T-helper 22 cell (primary cell): ENCODE measurements at places on chromosomes 13 and 19.

DNA sequence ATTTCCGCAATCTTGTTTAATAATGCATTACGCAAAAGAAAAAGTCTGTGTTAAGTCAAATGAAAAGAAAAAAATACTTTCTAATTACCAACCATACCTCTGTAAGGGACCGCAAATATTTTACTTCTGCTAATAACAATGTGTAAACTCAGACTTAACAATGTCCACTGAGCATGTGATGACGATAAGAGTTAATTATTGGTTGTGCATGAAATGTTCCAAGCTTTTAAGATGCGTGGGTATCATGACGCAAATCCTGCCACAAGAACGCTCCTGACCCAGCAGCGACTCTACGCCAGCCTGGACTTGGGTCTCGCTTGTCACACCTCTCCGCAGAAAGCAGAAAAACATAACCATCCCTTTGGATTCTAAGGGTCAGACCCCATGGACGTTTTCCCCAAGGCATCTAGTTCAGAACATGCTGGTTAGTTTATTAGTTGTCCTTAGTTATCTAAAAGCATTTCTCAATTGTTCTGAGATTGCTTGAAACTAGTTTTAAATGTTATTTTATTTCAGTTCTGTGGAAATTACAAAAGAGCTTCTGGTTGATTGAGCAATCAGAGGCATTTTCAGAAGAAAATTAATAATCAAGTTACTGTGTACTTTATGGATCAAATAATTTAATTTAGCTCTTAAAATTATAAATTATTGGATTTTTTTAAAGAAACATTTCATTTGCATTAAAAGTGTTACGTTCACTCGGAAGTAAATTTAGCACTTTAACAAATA lies 779.9 kb upstream of the ARGLU1 start:
- DNase-seq = no peak

DNA sequence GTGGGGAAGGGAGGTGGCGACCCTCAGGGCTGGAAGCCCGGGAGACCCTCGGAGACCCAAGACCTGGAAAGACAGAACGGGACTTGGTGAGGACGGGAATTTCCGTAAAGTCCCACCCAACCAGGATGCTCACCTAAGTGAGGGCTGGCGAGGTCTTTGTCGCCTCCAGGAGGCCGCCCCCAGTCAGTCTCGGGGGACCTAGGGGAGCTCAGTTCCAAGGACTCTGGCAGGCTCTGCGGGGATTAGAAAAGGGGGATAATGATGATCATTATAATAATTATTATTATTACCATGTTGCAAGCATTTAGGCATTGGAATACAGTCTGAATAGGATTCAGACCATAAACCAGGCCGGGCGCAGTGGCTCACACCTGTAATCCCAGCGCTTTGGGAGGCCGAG lies 9.1 kb upstream of the HSD17B14 start:
- no peak for DNase-seq

DNA sequence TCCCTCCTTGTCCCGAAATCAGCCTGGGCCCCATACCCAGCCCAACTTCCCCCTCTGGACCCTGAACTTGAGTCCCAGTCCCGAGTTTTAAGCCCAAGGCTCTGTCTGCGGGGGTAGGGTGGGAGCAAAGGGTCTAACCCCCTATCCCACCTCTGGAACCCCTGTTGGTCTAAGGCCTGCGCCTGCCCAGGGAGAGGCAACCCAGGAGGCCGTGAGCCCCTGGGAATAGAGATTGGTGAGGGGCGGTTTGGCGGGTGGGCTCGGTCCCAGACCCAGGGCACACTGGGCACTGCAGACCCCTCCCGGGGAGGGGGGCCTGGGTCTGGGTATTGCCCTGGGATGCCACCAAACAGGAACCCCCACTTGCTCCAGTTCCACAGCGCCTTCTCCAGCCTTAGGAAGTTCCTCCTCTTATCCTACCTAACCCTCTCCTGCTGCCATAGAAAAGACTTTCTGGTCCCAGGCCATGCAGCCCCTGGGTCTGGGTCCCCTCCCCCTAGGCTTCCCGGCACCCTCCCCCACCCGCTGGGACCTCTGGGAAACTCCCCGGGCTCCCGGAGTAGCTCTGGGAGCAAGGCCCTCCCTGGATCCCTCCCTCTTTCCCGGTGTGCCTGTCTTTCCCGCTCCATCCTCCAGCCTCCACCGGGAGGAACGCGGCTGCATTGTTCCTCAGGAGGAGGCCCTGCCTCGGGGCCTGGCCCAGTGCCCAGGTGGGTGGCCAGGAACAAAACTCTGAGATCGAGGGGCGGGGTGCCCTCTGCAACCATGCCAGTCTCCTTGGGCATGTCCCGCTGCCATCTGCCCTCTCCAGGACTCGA lies 33.6 kb upstream of the NANOS3 start:
- DNase-seq = no peak

DNA sequence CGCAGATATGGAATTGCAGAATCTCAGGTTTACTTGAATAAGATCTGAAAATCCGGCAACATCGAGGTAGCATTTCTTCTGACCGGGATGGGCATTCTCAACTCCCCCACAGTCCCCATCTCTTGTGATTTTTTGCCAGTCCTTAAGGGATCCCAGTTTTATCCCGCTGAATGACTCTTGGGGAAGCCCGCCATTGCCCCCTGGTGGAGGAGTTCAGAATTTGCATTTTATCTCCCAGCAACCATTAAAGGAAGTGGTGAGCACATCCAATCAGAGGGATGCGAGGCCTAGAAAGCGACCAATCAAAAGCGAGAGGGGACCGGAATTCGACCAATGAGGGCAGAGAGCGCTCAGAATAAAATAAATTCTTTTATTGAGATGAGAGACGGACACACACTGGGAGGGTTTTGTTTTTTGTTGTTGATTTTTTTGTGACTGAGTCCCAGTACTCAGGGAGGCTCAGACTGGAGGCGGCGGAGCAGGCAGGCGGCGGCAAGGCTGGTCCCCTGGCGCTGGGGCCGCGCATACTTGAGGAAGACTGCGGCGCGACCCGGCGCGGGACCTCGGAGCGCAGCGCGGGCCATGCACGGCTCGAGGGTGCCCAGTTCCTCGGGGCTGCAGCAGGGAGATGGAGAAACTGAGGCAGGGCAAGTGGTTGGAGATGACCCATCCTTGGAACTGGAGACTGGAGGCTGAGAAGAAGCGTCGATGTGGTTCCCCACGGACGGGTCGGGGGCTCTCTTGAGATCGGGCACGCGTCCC lies 3.9 kb upstream of the TTC9B start:
- peak; percentile 61 for DNase-seq

- no peak for DNase-seq
Measured at GRCh38 chr19:3433313-3433712, 47.0 kb downstream of the SMIM24 start.

GRCh38 chr13:84455143-84455905 lies 573.0 kb upstream of the SLITRK1 start:
- DNase-seq = no peak

DNA sequence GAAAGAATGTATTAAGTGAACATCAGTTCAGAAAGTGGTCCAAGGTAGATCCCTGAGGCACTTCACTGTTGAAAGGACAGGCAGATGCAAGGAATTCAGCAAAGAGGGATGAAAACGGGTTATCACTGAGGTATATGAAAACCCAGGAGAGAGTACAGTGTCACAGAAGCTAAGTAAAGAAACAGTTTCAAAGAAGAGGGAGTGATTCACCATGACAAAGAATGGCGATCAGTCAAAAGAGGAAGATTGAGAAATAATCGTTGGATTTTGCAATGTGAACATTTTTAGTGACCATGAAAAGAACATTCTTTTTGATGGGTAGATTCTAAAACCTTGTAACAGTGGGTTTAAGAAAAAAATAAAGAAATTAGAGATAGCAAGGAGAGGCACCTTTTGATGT lies 99.3 kb downstream of the EPSTI1 start:
- DNase-seq = no peak

DNA sequence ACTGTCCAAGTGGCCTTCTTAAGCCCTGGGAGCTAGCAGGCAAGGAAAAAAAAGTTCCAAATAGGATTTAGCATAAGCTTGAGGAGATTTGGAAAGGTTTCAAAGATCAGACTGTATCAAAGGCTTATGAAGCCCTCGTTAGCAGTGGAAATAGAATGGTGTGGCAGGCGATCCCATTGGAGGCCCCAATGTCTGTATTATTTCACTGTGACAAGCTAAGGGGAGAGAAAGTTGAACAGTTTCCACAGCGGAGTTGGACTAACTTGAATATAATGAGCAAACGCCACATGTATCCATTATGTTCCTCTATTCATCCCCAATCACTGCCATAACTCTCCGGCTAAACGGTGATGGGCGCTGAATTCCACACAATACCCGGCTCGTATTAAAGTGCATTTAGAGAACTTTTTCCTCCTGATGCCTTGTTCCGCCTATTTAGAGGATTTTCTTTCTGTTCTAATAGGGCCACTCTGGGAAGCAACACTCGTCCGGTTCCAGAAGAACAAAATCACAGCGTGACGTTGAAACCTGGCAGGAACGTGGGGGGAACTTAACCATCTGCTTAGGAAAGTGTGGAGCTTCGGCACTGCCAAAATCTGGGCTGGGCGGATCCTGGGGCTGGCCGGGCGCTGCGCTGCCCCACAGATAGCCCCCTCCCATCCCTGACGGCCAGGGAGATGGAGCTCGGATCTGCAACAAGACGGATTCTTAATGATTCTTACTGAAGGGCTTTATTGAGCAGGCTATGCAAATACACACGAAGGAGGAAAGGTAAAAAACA lies 1.0 kb upstream of the PCDH8 start:
- DNase-seq = no peak

DNA sequence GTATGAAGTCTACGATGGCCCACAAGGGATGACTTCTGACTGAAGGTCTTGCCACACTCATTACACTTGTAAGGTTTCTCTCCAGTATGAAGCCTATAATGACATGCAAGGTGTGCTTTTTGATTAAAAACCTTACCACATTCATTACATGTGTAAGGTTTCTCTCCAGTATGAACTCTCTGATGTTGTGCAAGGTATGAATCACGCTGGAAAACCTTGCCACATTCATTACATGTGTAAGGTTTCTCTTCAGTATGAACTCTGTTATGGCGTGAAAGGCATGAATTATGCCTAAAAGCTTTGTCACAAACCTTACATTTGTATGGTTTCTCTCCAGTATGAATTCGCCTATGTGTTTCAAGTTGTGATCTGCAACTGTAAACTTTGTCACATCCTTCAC lies 15.0 kb upstream of the ZNF83 start:
- DNase-seq = no peak

DNA sequence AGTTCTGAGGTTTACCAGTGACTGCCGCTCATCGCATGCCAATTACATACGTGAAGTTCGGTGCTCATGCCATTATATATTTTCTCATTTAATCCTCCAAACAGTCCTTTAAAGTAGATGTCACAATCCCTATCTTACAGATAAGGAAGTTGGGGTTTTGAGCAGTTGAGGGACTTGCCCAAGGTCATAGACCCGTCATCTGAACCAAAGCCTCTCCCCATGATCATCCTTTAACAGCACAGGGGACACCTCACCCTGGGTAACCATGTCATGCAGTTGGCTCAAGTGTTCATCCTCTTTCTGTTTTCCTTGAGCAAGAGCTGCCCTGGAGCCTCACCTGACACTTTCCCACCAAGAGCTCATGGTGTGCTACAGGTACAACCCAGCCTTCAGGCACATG lies 69.1 kb downstream of the HSPH1 start:
- DNase-seq = no peak

DNA sequence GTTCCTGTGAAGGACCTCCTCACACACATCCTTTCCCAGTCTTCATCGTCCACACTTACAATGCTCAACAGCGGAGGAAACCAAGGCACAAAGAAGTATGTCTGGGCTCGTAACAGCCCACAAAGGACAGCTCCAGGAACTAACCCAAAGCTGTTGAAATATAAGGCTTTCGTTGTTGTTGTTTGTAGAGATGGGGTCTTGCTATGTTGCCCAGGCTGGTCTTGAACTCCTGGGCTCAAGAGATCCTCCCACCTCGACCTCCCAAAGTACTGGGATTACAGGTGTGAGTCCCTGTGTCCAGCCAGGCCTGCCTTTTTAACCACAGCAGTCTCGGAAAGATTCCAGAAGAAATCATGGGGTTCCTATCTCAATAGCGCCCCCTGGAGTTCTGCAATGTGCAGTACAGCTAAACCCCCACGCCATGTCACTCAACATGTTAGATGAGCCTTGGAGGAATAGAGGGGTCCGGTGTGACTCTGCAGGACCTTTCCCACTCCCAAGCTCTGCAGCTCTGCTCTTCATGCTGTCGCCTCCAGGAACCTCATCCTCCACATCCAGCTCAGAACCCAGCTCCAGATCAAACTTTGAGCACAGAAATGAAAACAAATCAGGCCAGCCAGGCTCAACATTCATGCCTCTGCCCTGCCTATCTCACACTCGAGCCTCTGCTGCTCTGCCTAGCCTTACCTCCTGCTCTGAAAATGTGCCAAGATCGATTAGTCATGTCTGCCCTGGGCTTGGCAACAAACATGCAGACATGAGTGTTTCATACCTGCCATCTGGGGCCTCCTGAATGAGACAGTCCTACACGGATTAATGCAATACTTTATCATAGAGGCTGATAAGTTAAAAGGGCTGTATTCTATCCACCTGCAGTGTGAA lies 7.5 kb downstream of the PLA2G4C start:
- DNase-seq = no peak

GRCh38 chr13:102907886-102908515 lies 62.2 kb downstream of the ERCC5 start:
- no peak for DNase-seq

GRCh38 chr13:73092829-73093228 lies 34.0 kb downstream of the KLF5 start:
- DNase-seq = no peak

GRCh38 chr13:64529874-64530485 lies 2700.2 kb downstream of the PCDH9 start:
- DNase-seq = no peak

GRCh38 chr13:113596321-113597200 lies 12.0 kb downstream of the TFDP1 start:
- no peak for DNase-seq

DNA sequence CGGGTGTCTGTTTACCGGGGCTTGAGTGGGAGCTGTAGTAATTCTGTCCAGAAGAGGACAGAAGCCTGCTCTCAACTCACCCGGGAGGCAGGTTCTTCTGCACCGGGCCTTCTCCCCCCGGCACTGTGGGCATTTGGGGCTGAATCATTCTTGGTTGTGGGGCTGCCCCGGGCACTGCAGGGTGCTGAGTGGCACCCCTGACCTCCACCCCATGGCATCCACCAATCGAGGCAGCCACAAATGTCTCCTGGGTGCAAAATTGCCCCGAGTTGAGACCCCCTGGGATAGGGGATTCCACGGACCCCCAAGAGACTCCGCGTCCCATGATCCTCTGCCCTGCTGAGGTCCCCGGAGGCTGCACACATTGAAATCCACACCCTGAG lies 68.8 kb downstream of the GNG7 start:
- DNase-seq = no peak

GRCh38 chr13:21010621-21011020 lies 50.8 kb downstream of the LATS2 start:
- no peak for DNase-seq

DNA sequence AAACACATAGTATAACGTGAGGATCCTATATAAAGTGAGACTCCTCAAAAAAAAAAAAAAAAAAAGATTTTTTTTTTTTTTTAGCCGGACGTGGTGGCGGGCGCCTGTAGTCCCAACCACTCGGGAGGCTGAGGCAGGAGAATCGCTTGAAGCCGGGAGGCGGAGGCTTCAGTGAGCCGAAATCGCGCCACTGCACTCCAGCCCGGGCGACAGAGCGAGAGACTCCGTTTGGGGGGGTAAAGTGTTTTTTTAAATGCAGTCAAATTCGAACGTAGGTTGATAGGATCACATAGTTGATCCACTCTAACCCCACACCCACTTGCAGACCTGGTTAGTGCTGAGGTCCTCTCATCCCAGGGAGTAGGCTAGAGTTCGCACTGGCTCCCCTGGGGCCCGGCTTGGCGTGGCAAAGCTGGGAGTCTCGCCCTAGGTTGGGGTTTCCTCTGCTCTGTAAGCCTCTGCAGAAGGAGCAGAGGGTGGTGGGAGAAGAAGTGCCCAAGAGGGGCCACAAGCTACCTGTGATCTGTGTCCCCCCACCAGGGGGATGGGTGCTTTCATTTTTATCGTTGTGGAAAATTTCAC lies 6.5 kb downstream of the RNF225 start:
- no peak for DNase-seq
